Dermis blood vessel endothelial cell (primary cell): ENCODE measurements at places on chromosomes 2 and 18. TPM values are rescaled to one million over a fixed set of nuclear protein-coding genes. Genes with fewer than 3 reads are reported as not detected.
A peak's percentile ranks its signal among the peaks of the same experiment; 100 is the strongest.

DNA sequence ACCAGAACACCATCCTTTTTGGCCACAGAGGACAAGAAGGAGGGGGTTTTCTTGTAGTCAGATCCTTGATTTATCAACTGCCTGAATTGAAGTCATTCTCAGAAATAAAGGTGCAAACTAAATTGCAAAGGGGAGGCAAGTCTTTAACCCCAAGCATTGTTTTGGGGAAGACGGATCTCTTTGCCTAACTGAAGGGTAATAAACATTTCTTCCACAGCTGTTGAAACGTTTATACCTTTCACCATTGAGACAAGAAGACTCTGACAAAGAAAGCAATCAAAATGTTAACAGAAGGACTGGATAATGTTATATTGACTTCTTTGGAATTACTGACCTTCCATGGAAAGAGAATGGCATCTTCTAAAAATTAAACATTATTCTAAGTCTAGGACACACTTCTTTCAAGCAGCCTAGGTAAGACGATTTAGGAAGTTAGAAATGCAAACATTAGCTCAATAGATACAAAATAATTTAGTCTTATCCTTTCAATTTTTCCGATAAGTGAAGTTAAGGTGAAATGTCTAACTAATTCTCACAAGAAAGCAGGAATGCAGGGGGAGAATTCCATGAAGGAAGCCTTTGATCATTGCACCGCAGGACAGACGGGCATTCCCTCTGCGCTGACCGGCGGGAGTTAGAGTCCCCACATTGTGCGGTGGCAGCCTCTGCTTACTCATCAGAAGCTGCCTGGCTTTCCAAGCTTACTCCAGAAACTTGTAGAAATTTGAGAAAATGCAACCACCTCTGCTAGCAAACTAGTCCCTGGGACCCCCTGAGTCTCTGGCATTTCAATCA lies 69.4 kb upstream of the COPS8 start:
- no peak for DNase-seq

The NDC80 gene
- total RNA-seq = 9.0 and 38.6 TPM in 2 replicates

- no peak for DNase-seq
Observed at GRCh38 chr2:137939026-137939425, 25.2 kb upstream of the HNMT start.

DNA sequence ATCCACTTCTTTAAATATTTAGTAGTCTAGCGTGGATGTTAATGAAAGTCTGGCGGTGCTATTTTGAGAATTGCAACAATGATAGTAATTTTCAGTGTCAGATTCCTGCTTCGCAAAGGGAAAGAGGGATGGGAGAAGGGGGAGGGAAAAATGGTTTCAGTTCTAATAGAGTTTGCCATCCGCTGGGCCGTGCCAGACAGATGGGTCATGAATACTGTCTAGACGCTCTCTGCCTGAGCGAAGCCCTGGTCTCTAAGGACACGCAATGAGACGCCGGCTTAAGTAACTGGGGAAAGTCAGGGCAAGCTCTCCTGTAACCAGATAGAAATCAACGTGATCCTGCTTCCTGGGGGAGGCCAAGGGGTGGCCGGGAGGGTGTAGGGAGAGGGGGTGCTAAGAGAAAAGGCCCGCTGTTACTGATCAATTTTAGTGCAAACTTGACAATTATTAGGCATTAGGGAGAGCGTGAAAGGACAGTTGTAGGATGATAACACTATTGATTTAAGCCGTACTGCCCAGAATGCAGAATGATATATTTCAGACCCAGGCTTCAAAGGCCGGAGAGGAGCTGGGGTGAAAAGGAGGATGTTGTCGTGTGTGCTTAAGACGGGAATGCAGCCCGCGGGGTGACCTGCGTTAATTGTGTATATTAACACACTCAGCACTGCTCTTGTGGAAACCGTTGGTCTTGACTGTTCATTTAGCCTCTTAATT lies 229.2 kb downstream of the LDLRAD4 start:
- peak; percentile 63 for DNase-seq

DNA sequence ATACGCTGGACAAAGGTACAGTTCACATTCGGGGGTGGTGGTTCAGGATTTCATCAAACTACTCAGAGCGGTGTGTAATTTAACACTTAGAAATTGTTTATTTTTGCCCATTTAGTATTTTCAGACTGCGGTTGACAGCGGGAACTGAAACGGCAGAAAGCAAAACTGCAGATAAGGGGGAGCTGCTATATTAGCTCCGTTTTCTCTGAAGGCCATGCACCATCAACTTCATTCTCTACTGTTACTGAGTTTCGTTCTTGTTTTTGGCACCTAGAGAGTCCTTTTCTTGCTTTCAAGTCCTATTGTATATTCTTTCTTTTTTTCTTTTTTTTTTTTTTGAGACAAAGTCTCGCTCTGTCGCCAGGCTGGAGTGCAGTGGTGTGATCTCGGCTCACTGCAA lies 121.5 kb upstream of the SP3 start:
- DNase-seq = no peak

The CD226 gene
- 1.0 and 2.8 TPM in 2 replicates for total RNA-seq
